ENCODE measurements at places on chromosomes 6 and 20. TPM values are rescaled to one million over a fixed set of nuclear protein-coding genes. Genes with fewer than 3 reads are reported as not detected.

Gene ATXN1
- polyA plus RNA-seq, result 7.1 TPM

Gene MANEA
- 5.3 TPM for polyA plus RNA-seq

Gene RAD21L1
- polyA plus RNA-seq, result not detected

Gene EYA2
- polyA plus RNA-seq, result 0.03 TPM

Gene TBC1D20
- polyA plus RNA-seq, result 31.9 TPM

Gene BEND3
- 5.4 TPM for polyA plus RNA-seq

Gene RIMS1
- 0.03 TPM for polyA plus RNA-seq

Gene HAO1
- polyA plus RNA-seq, result not detected

DNA sequence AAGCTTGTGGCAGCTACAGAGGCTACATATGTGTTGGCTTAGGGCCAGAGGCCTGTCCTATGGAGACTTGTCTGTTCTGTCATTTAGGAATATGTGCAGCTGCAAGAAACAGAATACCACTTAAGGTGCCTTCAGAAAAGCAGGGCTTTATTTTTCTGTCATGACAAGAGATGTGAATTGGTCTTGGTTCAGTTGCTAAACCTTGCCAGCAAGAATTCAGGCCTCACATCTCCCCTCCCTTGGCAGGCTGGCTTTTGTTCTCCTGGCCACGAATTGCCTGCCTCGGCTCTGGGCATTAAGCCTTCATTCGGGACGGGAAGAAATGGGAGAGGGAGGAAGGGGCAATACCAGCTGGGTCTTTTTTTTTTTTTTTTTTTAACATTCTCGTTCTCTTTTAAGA lies 82.4 kb upstream of the TGM3 start:
- no peak for DNase-seq

DNA sequence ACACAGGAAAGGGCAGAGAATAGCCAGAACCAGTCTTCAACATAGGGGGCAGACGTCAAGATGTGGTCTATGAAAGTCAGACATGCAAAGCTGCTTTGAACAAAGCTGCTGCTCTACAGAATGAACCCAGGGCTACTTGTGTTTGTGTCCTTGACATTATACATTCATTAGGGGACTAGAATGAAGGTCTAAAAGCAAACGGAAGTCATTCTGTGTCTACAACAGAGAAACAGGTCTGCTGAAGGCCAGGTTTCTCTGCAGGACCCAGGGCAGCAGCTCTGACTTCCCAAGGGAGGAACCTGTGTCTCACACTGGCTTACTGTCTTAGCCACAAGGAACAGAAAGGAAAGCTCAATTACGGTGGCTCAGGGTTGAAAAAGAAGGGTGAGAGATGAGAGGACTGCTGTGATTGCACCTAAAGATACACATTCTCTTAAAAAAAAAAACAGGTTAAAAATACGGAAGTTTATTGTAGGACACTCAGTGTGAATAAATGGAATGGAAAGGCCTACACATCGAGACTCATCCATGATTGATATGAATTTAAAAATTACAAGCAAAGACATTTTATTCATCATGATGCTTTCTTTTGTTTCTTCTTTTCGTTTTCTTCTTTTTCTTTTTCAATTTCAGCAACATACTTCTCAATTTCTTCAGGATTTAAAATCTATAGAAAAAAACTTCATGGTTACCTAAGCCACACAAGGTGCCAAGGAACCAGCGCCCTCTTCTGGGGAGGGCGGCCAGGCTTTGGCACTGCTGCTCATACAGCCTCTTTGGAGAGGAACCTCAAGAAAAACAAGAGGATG lies 6.7 kb downstream of the PSMA7 start:
- DNase-seq, result peak; percentile 43

DNA sequence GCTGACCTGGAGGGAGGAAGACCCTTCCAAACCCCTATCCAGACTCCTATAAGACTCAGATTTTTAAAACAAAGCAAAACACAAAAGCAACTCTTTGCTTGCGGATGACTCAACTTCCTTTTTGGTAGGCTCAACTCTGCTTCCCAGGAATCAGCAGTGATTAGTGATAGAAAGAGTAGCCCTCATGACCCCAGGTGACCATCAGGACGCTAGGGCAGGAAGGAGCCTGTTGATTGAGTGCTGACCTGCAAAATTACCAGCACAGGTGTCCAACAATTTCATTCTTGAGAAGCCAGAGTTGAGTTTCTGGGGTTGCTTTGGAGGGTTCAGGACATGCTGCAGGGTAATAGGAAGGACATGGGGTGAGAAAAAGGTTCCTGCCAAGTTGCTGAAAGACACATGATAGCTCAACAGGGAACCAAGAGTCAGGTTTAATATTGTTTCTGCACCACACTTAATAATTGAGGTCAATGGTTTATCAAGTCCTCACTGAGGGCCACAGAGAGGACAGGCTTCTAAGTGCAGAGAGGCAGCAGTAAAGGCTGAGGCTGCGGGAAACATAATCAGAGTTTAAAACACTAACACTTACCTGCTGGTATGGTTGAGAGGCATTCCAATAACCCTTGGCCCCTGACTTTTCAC lies 67.4 kb upstream of the BMP2 start:
- no peak for DNase-seq

GRCh38 chr20:18020931-18021330 lies 36.8 kb downstream of the OVOL2 start:
- DNase-seq, result no peak

- peak; percentile 40 for DNase-seq
These were observed 191.6 kb upstream of the PRDM1 start for GRCh38 chr6:105894556-105894955.

DNA sequence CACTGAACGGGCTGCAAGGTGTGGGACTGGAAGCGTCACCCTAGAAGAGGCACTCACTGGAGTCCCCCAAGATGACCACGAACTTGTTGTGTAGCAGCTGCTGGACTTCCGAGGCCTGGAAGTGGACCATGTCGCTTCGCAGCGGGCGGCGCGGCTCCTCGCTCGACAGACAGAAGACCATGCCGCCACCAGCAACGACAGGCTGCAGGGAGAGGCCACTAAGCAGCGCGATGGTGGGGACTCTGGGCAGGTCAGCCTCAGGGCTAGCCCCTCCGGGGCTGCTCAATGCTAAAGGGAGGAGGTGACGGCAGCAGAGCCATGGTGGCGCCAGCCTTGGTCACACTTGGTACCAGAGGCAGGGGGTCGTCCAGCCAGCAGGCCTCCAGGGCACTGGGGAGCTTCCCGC lies 720 bp downstream of the PCED1A start:
- DNase-seq, result no peak

- DNase-seq, result peak; percentile 38
These were observed at the start of gene MICAL1 for GRCh38 chr6:109455437-109456110. TSS of gene MICAL1 (minus strand) at chr6:109455772. CDS start at chr6:109454196, 1,576 bp downstream.

DNA sequence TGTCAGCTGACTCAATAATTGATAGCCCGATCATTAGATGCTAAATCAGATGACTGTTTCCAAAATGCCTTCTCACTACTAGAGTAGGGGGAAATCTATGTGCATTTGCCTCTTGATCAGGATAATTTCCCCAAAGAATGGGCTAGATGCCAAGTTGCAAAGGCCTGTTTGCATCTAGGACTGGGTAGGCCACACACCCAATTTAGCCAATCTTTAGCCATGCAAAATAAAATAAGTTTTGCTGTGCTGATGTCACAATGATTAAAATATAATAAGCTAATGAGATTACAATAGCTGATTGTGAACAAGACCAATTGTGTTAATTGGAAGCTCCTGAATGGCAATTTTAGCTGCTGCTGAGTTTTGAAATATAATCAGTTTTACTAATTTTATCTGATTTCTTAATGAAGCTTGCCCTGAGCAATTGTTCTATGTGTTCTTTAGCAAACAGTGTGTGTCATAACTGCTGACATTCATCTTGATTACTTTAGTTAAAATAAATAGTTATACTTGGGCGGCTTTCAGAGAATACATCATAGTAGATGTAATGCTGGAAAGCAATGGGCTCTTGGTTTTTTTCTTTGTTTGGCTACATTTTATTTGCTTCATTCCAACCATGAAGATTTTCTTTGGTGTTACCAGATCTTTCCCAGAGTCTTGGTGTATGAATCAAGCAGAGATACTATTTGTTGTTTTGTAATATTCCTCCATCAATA lies 973.2 kb upstream of the SLC35B3 start:
- DNase-seq, result no peak

- DNase-seq, result no peak
These were observed 102.5 kb upstream of the FAM8A1 start for GRCh38 chr6:17497535-17498095.

DNA sequence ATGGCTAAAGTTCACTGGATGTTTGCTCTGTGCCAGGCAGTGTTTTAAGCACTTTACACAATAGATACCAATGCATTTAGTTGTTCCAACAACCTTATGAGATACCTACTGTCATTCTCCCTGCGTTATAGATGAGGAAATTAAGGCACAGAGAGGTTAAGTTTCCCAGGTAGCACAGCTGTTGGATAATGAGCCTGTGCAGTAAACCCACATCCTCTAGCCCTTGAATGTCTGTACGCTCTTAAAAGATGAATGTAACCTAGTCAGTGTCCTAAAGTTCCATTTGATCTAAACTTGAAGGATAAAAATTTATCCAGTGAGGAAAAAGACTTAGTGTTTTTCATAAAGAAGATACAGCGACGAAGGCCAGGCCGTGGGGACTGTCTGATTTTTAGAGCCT lies 28.0 kb downstream of the HFE start:
- DNase-seq, result no peak

GRCh38 chr6:101434601-101435000 lies 41.1 kb downstream of the GRIK2 start:
- no peak for DNase-seq

- peak; percentile 61 for DNase-seq
These were observed 195.5 kb upstream of the PRDM1 start for GRCh38 chr6:105890521-105891244.

GRCh38 chr6:40520678-40521077 lies 66.5 kb downstream of the LRFN2 start:
- DNase-seq, result no peak

DNA sequence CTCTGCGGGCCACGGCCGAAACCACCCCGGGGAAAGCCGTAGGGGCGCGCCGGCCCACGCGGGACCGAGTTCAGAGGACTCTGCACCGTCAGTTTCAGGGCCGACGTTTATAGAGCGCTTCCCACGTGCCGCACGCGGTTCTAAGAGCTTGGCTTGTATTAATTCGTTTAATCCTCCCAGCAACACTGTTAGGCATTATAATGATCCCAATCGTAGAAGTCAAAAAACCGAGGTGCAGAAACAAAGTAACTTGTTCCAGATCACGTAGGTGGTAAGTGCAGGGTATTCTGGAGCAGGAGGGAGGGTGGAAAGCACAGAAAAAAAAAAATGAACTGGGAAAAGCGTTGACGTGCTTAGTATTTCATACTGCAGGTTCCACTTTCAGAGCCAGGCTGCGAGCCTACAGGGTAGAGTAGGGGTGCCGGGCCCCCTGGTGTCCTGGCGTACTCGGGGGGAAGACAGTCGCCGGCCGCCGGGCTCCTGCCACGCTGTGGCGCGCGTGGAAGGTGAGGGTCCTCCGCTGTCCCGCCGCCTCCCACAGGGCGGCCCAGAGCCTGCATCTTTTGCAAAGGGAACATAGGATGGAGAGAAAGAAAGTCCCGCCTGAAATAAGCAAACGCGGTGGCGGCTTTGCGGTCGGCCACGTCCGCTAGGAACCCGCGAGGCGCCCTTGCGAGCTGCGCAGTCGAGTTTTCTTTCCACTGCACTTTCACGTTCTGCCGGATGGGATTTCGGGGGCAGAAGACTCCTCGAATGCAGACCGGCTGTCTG lies 10.2 kb upstream of the FOXF2 start:
- DNase-seq, result no peak

DNA sequence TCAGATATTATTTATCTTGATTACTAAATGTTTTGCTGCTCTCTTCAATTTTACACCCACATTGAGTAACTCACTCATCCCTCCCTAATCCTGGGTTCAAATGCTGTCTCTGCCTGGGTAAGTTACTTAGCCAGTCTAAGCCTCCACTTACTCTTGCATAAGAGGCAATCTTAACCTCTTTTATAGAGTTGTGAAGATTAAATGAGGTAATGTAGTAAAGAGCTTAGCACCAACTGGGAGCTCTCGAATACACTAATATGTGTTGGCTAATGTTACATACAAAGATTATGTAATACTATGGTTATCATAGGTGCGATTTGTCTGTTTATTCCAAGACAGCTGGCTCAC lies 134.4 kb upstream of the STMND1 start:
- no peak for DNase-seq

DNA sequence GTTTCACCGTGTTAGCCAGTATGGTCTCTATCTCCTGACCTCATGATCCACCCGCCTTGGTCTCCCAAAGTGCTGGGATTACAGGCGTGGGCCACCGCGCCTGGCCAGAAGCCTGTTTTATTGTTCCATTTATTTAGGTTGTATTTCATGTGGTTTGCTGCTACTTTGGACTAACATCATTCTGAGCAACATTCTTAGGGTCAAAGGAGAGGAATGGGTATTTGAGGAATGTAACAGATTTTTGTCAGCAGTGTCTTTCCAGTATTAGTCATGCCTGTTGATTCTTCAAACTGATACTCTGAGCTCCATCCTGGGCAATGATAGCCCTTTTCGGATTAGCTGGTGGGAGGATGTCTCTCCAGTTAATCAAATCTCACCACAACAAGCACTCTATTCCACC lies 213.0 kb upstream of the CITED2 start:
- peak; percentile 56 for DNase-seq

GRCh38 chr6:10412461-10413261 lies 2.2 kb downstream of the TFAP2A start:
- DNase-seq, result peak; percentile 83

DNA sequence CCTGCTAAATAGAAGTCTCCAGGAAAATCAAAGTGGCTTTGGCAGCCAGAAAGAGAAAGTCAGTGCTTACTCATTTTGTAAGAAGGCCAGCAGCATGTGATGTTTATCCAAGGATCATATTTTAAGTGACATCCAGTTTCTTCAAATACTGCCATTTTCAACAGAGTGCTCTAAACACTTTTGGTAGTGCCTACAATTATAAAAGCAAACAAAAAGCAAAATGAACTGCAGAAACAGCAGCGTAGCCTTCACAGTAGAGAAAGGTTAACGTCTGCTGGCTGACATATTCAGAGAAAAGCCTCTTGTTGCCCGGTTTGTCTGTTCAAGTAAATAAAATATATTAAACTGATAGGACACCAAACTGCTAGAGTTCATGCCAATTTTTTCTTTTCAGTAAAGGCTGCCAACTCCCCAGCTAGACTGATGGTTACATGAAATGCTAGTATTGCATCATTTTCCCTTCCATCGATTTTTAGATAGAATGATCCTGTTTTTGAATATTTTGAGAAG lies 705.7 kb upstream of the SLC35B3 start:
- DNase-seq, result no peak

GRCh38 chr6:98847779-98848538 lies 13.6 kb downstream of the POU3F2 start:
- no peak for DNase-seq

DNA sequence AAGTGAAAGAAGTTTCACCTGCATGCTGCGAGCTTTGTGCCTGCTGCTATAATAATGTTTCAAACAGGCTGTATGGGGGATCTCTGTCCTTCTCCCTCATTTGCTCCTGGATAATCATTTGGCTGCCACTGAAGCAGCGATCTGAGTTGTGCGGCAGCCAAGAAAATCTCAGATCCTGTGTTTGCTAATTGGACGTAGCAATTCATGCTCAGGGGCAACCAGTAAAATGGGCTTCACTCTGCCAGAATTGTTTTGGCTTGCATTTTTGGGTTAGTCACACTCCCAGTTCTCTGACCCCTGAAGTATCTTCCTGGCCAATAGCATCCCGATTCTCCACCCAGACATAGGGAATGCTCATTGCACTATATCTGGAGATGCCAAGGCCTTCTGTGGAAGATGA lies 13.7 kb upstream of the STXBP5 start:
- no peak for DNase-seq

- no peak for DNase-seq
These were observed 27.0 kb downstream of the DNAAF9 start for GRCh38 chr20:3380228-3381070.

Measured in mammary epithelial cell (primary cell).